ENCODE measurements at places on chromosomes 11 and 22. TPM values are rescaled to one million over a fixed set of nuclear protein-coding genes. Genes with fewer than 3 reads are reported as not detected.

DNA sequence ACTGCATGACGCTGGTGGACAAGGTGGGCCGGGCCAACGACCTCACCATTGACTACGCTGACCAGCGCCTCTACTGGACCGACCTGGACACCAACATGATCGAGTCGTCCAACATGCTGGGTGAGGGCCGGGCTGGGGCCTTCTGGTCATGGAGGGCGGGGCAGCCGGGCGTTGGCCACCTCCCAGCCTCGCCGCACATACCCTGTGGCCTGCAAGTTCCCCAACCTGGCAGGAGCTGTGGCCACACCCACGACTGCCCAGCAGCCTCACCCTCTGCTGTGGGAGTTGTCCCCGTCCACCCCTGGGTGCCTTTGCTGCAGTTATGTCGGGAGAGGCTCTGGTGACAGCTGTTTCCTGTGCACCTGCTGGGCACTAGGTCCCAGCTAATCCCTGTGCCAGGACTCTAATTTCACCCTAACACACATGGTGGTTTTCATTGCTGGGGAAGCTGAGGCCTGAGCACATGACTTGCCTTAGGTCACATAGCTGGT lies 49.0 kb upstream of the PPP6R3 start:
- no peak for DNase-seq

GRCh38 chr11:117583063-117583801 lies 213.8 kb downstream of the DSCAML1 start:
- DNase-seq = no peak

DNA sequence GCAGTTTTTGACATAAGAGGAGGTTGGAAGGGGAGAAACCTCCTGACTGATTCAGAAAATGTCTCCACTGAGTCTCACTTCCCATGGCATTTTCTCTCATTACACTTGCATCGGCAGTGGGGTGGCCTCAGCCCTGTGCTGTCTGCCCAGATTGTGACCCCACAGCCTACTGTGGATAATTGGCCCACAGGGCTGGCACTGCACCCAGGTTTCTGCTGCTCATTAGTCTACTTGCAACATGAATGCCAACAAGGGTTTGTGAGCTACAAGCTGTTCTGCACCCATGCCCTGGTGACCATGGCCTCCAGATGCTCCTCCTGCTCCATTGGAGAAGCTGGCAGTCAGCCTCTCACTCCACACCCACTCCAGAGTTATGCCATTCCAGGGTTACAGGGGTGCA lies 296.0 kb downstream of the CTTN start:
- no peak for DNase-seq

- DNase-seq = no peak
Measured at GRCh38 chr22:44540756-44541670, 43.0 kb upstream of the RTL6 start.

Gene NCR3LG1
- 0.42 TPM for total RNA-seq

Gene OR4A16
- total RNA-seq = not detected

Gene ANO1
- total RNA-seq = not detected

Data from activated CD4-positive, alpha-beta T cell treated with anti-CD3 and anti-CD28 coated beads, Interleukin-2, amount 10 ng/mL, durations not matched to agents 7 days and 5 days (primary cell).